ENCODE measurements at places on chromosomes 2 and 18. TPM values are rescaled to one million over a fixed set of nuclear protein-coding genes. Genes with fewer than 3 reads are reported as not detected.

DNA sequence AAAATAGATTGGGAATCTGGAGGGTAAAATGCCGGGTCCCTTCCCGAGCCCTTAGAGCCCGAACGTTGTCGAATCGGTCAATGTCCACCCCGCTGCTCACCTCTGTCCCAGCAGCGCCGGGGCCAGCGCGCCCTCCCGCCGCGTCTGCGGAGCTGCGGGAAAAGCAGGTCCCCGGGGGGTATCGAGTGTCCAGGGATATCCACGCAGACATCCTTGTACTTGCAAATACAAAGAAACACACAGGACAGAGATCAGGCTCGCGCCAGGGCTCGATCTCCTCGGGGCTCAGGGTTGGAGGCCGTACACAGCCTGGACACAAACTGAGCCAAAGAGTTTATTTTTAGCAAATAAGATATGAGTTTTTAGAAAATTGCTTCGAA lies 2.3 kb upstream of the GATA6 start:
- DNase-seq = no peak
- peaks cover 6% of the 10 kb centered on the region for H3K36me3 ChIP-seq
- H3K27me3 ChIP-seq = no peaks in the 10 kb centered on the region
- H3K4me3 ChIP-seq = peak overlapping the region; percentile 100

DNA sequence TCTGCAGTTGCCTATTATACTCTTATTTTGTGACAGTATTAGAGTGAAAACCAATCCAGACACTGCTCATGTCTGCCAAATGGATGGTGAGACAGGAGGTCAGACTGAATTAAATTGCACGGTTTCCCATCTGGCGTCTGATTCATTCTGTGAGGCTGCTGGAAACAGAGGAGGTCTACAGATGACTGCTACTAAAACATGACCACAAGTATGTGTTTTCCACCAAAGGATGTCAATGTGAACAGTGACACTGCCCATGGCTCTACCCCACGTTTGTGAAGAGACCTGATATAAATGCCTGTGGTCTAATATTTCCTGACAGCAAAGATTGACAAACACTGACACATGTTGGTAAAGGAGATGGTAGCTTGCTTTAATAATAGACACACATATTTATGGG lies 104.3 kb upstream of the ST6GAL2 start:
- no peak overlapping the region for H3K4me3 ChIP-seq
- no peaks in the 10 kb centered on the region for H3K27me3 ChIP-seq
- H3K36me3 ChIP-seq = no peaks in the 10 kb centered on the region
- no peak for DNase-seq

DNA sequence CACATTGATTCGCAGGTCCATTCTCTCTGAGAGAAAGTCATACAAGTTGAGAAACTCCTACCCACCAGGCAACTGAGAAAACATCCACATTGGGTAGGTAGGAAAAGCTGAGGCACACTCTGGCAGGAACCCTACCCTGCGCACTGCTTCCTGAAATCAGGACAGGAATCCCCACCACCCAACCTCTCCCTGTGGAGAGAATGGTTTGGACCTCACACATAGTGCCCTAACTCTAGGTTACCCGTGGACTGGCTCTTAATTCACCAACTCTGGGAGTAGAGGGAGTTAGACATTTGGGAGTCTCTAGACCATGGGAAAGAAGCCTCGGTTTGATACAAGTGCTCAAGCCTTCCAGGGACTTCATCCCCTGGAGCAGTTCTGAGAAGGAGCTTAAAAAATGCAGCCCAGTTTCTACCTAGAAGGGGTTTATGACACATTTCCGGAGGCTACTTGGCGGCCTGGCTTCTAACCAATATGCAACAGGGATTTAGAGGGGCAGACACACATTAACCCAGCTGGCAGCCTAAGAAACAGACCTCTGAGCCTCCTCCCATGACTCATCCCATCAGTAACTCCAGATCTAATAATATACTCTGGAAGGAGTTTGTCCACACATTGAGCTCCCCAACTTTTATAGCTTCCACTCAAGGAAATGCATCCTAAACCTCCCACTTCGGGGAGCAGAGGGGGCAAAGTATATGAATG lies 136.7 kb downstream of the EML6 start:
- H3K4me1 ChIP-seq = no peaks in the 10 kb centered on the region
- no peaks in the 10 kb centered on the region for H3K36me3 ChIP-seq
- H3K27me3 ChIP-seq = no peaks in the 10 kb centered on the region
- H3K4me3 ChIP-seq = no peak overlapping the region
- H3K27ac ChIP-seq = no peak overlapping the region
- DNase-seq = no peak

- no peak overlapping the region for H3K4me3 ChIP-seq
- H3K36me3 ChIP-seq = no peaks in the 10 kb centered on the region
- H3K4me1 ChIP-seq = no peaks in the 10 kb centered on the region
- DNase-seq = no peak
- H3K27me3 ChIP-seq = no peaks in the 10 kb centered on the region
These were observed 86.6 kb downstream of the ASB1 start for GRCh38 chr2:238513346-238513745.

GRCh38 chr18:56487801-56488200 lies 150.6 kb downstream of the TXNL1 start:
- no peaks in the 10 kb centered on the region for H3K4me1 ChIP-seq
- no peak overlapping the region for H3K27ac ChIP-seq
- no peak for DNase-seq
- no peaks in the 10 kb centered on the region for H3K27me3 ChIP-seq

DNA sequence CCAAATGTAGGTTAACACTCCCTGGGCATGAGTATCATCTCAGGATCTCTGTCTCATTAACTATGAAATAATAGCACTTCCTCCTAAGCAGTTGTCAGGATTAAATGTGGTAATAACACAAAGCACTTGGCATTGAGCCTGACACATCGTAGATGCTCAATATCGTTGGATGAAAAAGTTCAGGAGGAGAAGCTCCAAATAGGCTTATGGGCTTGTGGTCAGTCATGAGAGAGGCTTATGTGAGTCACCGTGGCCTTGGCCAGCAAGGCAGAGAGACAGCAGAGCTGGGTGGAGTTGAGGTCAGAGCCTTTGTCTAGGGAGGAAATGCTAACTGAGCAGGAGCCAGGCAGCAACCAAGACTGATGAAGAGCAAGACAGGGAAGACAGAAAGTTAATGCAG lies 68.3 kb upstream of the PPM1B start:
- H3K4me1 ChIP-seq = no peaks in the 10 kb centered on the region
- H3K27ac ChIP-seq = no peak overlapping the region
- no peak overlapping the region for H3K4me3 ChIP-seq
- no peaks in the 10 kb centered on the region for H3K36me3 ChIP-seq

DNA sequence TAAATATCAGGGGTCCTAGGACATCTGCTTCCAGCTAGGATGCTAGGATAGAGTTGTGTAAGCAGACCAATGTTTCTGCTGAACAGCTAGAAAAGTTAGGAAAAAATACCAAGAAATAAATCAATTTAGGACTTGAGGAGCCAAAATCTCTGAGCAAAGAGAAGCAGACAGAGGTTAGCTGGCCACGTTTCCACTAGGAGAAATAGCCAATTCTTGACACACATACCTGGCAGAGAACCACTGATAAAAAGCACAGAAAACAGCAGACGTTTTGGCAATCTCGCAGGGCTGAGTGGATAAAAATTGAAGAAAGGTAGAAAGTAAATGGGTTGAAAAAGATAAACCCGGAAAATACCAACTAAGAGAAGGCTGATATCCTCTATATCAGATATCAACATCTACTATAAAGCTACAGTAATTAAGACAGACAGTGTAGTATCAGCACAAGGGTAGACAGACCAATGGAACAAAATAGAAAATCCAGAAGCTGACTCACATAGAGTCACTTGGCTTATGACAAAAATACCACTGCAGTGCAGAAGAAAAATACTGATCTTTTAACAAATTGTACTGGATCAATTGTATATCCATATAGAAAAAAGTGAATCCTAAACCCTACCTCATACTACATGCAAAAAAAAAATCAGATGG lies 306.1 kb upstream of the KLHL29 start:
- no peaks in the 10 kb centered on the region for H3K36me3 ChIP-seq
- no peak overlapping the region for H3K4me3 ChIP-seq
- no peaks in the 10 kb centered on the region for H3K4me1 ChIP-seq
- no peaks in the 10 kb centered on the region for H3K27me3 ChIP-seq
- H3K27ac ChIP-seq = no peak overlapping the region
- no peak for DNase-seq

DNA sequence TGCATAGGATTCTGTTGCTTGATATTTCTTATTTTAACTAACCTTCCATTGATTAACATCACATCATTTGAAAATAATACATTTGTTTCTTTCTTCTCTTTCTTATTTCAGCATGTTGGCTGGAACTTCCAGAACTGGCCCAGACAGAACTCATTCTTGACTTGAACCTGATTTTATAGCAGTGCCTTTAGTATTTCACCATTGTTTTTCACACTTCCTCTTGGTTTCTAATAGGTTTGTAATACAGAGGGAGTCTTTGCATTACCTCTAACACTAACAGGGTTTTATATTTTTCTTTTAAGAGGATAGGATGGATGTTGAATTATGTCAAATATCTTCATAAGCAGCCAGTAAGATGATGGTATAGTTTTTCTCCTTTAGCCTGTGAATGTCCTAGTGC lies 39.2 kb downstream of the SEMA4F start:
- H3K27me3 ChIP-seq = no peaks in the 10 kb centered on the region
- no peaks in the 10 kb centered on the region for H3K4me1 ChIP-seq

DNA sequence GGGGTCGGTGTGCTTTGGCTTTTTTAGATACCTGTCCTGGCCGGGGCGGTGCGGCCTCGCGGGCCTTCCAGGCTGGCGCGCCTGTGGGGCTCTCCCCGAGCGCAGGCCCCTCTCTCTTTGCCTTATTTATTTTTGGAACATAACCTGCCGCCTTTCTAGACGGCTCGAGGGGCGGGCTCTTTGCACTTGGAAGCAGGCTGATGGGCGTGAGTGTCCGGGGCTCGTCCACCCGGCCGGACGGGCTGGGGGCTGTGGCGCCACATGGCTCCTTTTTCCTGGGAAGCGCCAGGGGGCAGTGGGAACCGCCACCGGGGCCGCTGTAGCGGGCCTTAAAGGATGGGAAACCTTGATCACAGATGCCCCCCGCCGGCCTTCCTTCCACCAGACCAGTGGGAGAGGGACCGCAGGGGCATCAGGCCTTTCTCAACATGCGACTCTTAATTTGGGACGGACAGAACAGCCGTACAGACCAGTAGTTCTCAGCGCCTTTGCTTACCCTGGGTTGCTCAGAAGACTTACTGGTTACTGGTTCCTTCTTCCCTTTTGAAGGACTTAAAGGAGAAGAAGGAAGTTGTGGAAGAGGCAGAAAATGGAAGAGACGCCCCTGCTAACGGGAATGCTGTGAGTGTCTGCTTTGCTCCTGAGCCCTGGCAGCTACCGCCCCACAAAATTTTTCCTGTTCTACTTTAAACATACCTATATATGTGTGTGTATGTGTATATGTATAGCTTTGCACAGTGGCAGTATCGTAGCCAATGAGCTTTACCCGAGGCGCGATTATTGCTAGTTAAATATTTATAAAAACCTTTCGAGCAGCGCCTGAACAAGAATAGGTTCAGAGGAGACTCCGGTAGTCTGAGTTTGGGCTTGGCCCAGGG lies 2.7 kb downstream of the PTMA start:
- peak overlapping the region; percentile 96 for H3K27ac ChIP-seq
- peak overlapping the region; percentile 92 for H3K4me3 ChIP-seq
- no peak for DNase-seq
- peaks cover 9% of the 10 kb centered on the region for H3K36me3 ChIP-seq
- H3K4me1 ChIP-seq = peaks cover 12% of the 10 kb centered on the region

- no peak overlapping the region for H3K27ac ChIP-seq
- no peak overlapping the region for H3K4me3 ChIP-seq
- H3K36me3 ChIP-seq = no peaks in the 10 kb centered on the region
- no peaks in the 10 kb centered on the region for H3K27me3 ChIP-seq
- H3K4me1 ChIP-seq = no peaks in the 10 kb centered on the region
These were observed 15.3 kb upstream of the PLB1 start for GRCh38 chr2:28480403-28481049.

GRCh38 chr2:163553601-163554000 lies 182.2 kb downstream of the FIGN start:
- no peaks in the 10 kb centered on the region for H3K4me1 ChIP-seq
- no peaks in the 10 kb centered on the region for H3K27me3 ChIP-seq
- H3K36me3 ChIP-seq = no peaks in the 10 kb centered on the region
- no peak for DNase-seq

Gene CNTNAP5
- not detected for total RNA-seq

Gene MOB4
- 27.2 TPM for total RNA-seq

Gene FSHR
- not detected for total RNA-seq
